ENCODE measurements at places on chromosomes 4 and X.

- DNase-seq = no peak
Measured at GRCh38 chrX:104427073-104427472, 138.9 kb upstream of the IL1RAPL2 start.

GRCh38 chr4:21946858-21947257 is 1.7 kb downstream of the KCNIP4 start:
- DNase-seq = no peak

- DNase-seq = peak; percentile 34
Measured at GRCh38 chr4:116323606-116324005, 761.8 kb downstream of the TRAM1L1 start.

- no peak for DNase-seq
Measured at GRCh38 chrX:34619920-34620319, 37.2 kb downstream of the TMEM47 start.

DNA sequence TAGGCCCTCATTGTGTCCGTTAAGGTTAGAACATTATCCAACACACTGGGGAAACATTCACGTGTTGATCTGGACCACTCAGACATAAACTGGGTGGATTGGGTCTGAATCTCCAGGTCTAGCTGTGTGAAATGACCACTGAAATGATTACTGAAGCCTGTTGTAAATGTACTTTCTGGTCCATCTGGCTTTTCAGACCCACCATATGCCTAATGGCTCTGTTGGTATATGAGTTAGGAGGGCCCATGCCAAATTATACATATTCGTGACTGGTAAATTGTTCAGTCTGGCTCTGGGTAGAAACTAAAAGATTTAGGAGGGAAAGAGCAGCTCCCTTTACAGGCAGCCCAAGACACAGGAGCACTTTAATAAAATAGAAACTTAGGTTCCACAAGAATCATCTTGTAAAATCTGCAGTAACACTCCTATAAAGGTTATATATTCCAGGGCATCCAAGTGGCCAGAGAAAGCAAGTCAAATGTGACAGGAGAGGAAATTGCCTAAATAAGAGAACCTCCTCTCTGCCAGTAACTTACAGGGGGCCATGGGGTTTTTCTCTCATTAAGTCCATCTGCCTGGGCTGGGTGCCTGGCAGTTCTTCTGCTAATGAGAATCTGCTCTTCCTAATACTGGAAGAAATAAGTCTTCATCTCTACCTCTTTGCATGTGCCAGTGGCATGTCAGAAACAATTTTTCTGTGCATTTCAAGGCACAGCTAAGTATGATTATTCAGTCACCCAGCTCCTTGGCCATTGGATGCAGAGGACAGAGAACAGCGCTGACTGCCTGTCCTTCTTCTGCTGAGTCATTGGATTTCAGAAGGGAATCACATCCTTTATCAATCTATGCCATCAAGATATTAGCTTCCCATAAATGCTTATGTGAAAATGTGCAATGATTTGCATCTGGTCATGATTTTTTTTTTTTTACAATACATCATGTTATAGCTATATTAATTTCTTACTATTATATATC is 112.6 kb downstream of the GLRA2 start:
- DNase-seq = no peak

DNA sequence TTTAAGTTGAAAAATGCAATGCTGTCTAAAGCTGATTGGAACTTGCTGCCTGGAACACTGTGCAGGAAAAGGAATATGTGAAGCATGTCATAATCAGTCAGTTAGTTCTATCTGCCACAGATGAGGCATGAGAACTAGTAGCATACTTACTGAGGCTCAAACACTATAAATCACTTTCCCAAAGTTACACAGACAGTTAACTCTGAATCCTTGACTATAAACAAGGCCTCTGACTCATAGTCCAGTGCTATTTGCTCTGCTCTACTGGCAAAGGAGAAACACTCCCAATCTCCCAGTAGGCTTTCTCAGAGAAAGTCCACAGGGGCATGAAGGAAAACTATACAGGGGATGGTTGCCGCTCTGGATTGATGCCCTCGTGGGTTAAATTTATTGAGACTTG is 2078.4 kb upstream of the TENM3 start:
- no peak for DNase-seq

DNA sequence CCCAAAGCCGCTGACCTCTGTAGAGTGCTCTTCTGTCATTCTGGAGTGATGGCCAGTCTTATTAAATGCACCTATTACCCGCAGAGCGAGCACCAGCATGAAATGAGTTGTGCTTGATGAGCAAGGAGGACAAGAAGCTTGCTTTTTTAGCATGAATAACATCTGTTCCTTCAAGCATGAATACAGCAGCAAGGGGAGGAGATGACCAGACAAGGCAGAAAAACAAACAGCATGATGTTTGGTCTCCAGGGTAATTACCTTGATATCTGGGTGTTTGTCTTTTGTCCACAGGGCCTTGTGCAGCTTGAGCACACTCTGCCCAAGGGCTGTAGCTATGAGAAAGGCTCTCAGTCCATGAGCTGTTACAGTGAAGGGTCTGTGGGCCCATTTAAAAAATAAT is 324.8 kb upstream of the DDX53 start:
- DNase-seq = no peak

DNA sequence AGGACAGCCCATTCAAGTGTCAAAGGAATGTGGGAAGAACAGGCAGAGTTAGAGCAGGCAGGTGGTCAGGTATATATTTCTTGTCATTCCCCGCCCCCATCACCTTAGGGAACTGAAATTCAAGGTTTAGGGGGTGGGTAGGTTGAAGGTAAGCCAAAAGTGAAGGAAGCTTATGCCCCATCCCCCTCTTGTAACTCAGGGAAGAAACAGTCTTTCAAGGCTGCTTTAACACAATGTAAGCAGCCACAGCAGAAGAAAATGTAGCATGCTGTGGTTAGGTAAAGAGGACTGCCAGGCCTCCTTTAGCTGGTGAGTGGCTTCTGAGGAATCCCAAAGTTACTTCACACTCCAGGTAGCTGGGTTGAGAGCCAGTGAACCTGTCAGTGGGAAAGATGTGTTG is 122.3 kb downstream of the RS1 start:
- DNase-seq = no peak

GRCh38 chr4:45477311-45477733 is 646.5 kb downstream of the GABRG1 start:
- DNase-seq = peak; percentile 67

GRCh38 chr4:185033072-185033471 is 14.8 kb downstream of the HELT start:
- DNase-seq = no peak

DNA sequence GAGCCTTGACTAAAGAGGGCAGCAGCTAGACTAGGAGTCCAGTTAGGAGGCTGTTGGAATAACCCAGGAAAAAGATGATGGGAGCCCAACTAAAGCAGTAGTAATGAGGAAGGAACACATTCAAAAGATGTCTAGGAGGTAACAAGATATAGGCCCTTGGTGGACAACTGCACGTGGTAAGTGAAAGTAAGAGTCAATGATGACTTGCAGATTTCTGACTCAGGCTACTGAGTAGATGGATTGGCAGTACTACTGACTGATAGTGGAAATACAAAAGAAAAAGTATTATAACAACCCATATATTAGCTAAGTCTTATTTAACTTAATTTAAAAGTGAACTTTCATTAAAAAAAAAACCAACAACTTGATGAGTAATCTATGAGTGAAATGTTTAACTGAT is 74.0 kb downstream of the PAK3 start:
- DNase-seq = no peak

- DNase-seq = no peak
Measured at GRCh38 chr4:166538491-166539005, 665.5 kb downstream of the TLL1 start.

DNA sequence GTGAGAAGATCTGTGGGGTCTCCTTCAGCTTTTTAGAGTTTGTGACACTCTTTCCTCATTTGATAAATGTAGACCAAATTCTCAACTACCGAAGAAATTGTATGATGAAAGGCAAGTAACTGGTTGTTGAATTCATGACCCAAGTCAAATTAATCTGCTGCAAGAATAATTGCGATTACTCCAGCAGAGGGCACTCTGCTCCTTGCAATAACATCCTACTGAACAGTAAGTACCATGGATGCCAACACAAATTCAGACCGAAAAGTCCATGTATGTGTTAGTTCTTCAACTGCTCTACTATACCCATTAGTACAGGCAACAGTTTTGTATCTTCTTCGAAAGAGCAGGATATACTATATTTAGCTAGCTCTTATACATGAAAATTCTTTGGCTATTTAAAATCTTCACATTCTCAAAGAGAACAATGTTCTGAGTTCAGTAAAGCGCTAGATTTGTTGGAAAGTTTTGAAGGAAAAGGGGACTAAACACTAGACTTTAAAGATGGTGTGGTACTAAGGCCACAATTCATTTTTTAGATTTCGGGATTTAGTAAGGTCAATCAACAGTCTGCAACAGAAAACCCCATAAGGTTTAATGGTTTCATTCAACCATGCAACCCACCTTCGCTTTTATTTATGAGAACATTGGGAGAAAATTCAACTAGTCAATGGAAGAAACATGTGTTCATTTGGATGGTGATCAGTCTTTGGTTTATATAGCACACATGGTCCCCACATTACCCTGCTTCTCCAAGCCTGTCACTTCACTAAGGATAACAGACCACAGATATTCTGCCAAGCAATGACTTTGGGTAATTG is 105.4 kb upstream of the TBC1D9 start:
- DNase-seq = peak; percentile 56

- no peak for DNase-seq
Measured at GRCh38 chr4:149135062-149135461, 680.6 kb downstream of the IQCM start.

GRCh38 chr4:4913147-4913561 is 53.7 kb downstream of the MSX1 start:
- no peak for DNase-seq

DNA sequence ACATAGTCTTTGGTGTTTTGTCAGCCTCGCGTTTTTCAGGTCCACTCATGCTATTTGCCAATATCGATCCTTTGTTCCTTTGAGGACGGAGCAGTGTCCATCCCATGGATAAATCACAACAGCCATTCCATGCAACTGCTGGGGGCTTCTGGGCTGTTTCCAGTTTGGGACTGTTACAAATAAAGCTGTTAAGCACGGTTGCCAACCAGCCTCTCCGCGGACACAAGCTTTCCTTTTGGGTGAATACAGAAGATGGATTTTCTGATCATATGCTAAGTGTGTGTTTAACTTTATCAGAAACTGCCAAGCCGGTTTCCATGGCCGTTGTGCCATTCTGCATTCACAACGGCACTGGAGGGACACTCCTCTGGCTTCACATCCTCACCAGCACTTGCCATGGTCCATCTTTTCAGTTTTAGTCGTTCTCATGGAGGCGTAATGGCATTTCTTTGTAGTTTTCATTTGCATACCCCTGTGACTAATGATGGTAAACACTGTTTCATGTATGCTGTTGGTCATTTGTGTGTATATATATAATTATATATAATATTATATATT is 67.8 kb downstream of the ABLIM2 start:
- DNase-seq = no peak

GRCh38 chr4:188377816-188378215 is 238.6 kb downstream of the TRIML1 start:
- DNase-seq = no peak

- no peak for DNase-seq
Measured at GRCh38 chr4:61094854-61095598, 105.1 kb upstream of the ADGRL3 start.

GRCh38 chrX:134371133-134371532 is 88.8 kb upstream of the HPRT1 start:
- no peak for DNase-seq

All from aorta (tissue), 5 donors.